ENCODE measurements at places on chromosomes 11 and 22.

GRCh38 chr11:47514825-47515647, 37.9 kb downstream of the CELF1 start:
- DNase-seq, result peak; percentile 78

GRCh38 chr11:69948256-69949141, 129.3 kb upstream of the FGF3 start:
- no peak for DNase-seq

GRCh38 chr11:73028611-73029010, 113.5 kb downstream of the FCHSD2 start:
- DNase-seq, result no peak

- no peak for DNase-seq
Measured at GRCh38 chr22:33880986-33881385, 39.3 kb downstream of the LARGE1 start.

DNA sequence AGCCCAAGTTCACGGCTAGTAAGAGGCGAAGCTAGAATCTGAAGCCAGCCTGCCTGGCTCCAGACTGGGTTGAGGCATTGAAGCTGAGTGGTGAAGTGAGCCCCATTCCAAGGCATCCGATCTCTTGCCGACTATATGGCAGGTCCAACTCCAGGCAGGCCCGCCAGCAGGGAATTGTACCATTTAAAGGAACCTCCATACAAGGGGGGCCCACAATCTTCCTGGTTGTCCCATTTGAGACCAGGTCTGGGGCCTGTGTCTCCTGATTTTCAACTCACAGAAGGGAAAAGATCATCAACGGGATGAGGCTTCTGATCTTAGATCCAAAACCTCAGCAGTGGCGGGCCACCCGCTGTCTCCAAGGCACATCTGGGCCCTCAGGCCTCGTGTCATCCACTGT, 4.1 kb downstream of the SCN2B start:
- DNase-seq, result no peak

DNA sequence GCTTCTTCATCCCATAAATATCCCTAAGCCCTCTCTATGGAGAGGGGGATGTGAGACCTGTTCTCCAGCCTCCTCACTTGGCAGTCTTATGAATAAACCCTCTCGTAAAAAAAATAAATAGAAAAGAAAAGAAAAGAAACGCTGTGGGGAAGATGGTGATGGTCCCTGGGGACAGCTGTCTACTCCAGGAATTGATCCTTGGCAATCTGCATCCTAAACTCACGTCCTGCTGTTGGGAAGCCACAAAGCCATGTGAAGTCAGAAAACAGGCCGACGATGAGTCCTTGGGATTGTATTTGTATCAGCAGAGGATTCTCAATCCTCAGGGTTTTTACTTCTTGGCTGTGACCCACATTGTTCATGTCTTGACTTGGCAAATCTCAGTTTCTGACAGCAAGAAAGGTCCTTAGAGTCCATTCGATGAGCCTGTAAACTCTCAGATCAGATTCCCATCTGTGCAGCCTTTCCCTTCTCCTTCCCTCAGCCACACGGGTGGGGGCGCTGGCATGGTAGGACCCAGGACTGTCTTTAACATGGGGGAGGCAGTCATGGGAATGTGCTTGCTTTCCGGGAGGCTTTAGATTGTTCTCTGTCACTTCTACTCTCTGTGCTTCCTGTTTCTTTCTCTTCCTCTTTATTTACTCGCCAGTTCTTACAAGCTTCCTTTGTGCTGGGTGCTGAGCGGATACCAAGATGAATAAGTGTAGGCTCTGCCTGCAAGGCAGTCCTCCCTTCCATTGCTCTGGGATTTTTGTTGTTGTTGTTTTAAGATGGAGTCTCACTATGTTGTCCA, 24.9 kb downstream of the TCP11L1 start:
- DNase-seq, result no peak

DNA sequence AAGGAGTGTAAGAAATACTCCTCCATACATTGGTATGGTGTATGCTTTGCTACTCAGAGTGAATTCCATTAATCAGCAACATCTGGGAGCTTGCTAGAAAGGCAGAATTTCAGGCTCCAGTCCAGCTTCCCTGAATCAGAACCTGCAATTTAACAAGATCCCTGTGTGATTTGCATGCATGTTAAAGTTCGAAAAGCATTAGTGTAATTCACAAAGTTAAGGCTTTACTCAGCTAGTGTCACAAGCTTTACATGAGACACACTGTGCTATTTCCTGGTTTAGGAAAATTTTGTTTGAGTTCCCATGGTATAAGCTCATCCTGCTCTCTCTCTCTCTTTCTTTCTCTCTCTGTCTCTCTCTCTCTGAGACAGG, 37.0 kb upstream of the HEPHL1 start:
- DNase-seq, result peak; percentile 11

All from fibroblast of skin of abdomen (primary cell).